ENCODE measurements at places on chromosomes 12 and 14.

- no peak for DNase-seq
Measured at GRCh38 chr12:101019667-101020066, 190.4 kb downstream of the SLC5A8 start.

DNA sequence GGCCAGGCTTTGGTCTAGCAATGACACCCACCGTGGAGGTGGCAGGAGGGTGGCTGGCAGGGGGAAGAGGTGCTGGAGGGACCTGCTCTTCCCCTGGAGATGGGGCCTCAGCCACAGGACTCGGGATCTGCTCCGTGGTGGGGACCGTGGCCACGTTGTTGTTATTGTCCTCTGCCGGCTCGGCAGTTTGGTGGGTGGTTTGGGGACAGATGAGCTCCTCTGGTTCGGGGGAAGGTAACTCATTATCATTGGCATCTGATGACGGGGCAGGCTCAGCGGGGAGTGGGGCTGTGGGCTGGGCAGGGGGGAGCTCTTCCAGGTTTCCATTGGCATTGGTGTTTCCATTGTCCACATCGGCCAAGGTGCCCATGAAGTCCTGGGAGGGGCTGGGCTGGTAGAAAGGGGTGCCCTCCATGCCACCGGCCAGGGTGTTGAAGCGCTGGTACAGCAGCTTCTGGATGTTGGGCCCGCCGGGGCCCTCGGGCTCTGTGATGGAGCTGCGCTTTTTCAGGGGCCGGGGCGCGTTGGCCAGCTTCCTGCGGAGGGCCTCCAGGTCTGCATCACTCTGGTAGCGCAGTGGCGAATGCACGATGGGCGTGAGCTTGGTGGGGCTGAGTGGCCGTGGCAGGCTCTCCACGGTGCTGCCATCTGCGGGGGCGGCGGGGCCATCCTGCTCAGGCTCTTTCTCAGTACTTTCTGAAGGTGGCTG, 24.3 kb downstream of the ZFYVE21 start:
- no peak for DNase-seq

GRCh38 chr12:3540387-3540990, 49.5 kb downstream of the PRMT8 start:
- DNase-seq = no peak

- peak; percentile 78 for DNase-seq
Measured at GRCh38 chr12:91355150-91356006, 172.8 kb upstream of the DCN start.

All from lung microvascular endothelial cell (primary cell).